Activated CD8-positive, alpha-beta memory T cell treated with anti-CD3 and anti-CD28 coated beads for 24 hours (primary cell): ENCODE measurements at places on chromosomes 7 and 10.

DNA sequence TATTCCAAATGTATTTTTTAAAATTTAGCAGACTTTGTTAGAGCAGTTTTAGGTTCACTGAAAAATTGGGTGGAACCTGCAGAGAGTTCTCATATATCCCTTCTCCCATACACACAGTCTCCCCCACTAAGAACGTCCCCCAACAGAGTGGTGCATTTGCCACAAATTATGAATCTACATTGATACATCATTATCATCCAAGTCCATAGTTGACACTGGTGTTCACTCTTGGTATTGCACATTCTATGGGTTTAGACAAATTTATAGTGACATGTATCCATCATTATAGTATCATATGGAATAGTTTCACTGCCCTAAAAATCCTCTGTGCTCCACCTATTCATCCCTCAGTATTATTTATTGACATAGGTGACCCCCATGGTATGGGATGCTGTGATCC lies 97.3 kb upstream of the AFAP1L2 start:
- no peak for DNase-seq

GRCh38 chr7:92560602-92561001 lies 29.6 kb downstream of the FAM133B start:
- DNase-seq = no peak

DNA sequence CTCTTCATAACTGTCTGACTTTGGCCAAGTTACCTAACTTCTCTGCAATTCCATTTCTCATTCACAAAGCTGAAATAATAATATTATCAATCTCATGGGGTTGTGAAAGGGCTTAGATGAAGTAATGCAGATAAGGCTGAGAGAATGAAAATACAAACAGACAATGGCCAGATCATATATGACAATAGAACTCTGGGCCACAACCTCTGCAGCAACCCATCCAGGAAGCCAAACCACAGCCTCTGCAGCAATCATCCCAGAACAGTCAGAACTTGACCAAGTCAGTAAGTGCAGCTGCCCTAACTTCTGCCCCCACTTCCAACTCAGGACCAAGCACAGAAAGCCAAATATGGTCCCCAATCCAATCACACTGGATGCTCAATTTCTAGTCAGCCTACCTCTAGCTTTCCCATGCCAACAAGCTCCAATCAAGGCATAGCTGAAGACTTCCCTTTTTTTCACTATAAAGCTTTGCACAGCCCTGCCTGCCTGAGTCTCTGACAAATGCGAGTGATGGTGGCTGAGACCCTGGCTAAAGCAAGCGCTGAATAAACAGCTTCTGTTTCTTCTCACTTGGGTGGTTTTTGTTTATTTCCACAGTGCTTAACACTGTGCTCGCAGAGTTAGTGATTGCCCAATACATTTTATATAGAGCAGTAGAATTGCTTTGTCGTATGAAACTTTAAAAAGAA lies 34.8 kb upstream of the TNPO3 start:
- peak; percentile 17 for DNase-seq

GRCh38 chr10:7407368-7408290 lies 3.2 kb downstream of the SFMBT2 start:
- DNase-seq = peak; percentile 78

GRCh38 chr7:41826641-41827040 lies 123.8 kb upstream of the INHBA start:
- no peak for DNase-seq

GRCh38 chr7:50387351-50387750 lies 62.8 kb downstream of the FIGNL1 start:
- no peak for DNase-seq

DNA sequence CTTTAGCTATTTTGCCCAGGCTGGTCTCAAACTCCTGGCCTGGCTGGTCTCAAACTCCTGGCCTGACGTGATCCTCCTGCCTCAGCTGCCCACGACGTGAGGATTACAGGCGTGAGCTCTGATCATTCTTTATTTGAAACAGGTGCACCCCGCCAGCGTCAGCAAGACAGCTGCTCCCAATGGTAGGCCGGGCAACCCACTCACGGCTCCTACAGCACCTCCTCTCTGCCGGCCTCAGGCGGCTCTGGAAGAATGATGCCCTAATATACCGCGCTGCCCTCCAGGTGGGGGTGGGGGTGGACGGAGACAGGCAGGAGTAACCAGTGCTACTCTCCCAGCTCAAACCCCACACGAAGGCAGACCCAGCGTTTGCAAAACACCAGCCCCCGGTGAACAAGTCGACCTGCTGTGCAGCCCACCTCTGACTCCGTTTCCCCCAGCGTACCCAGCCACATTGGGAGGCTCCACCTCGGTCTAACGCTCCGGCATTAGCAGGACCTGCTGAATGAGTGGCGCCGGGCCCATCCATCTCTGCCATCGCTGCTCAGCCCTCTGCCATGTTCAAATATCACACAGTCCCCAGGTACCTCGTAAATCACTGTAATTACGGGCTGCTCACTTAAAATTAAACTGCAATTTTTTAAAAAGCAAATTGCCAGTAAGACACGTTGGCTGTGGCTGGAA lies 148.6 kb downstream of the ELFN1 start:
- peak; percentile 48 for DNase-seq

- no peak for DNase-seq
These were observed 83.3 kb downstream of the PAX2 start for GRCh38 chr10:100828738-100829096.

GRCh38 chr10:79479283-79479909 lies 32.9 kb upstream of the EIF5AL1 start:
- no peak for DNase-seq

- DNase-seq = peak; percentile 52
These were observed 135.3 kb downstream of the ADARB2 start for GRCh38 chr10:1602037-1602484.

DNA sequence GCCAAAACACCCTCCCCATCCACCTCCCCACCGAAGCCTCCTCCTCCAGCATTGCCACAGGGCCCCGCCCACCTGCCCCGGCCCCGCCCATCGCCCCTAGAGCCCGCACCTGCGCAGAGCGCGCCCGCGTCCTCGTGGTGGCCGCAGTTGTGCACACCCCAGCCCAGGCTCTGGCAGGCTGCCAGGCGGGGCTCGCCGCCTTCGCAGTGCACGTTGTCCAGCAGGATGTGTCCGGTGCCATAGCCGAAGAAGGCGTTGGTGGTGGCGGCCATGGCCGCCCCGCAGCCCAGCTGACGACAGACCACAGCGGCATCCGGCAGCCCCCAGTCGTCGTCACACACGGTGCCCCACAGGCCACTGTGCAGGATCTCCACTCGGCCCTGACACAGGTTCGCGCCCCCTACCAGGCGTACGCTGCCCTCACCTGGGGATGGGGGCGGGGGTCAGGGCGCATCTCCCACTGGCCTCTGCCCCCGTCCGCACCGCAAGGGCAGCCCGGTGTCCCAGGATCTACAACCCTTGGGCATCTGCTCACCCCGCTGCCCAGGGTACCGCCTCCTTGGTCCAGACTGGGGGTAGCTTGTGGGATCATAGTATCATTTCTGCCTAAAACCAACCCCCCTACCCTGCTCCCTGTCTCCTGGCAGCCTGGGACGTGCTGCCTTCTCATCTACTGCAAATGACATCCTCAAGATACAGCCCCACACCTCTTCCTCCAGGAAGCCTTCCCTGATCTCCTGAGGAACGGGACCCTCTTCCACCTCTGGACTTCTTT lies 11.9 kb downstream of the SSC4D start:
- peak; percentile 93 for DNase-seq

GRCh38 chr10:31479752-31480151 lies 160.7 kb downstream of the ZEB1 start:
- no peak for DNase-seq

DNA sequence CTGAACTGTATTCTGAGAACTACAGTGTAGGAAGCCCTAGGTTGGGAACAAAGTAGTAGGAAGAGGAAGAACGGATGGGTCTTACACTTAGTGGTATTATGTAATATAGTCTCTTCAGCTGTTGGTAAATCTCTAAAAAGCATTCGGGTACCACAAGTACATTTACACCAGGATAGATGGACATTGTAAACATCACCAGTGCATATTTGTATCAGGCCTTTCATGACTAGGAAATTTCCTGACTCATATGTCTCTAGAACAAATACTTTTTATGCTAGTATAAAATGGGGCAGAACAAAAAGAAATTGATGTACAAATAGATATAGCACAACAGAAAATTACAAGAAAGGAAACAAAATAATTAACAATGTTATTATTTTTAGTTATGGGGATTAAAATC lies 21.5 kb upstream of the OR6B1 start:
- DNase-seq = no peak

DNA sequence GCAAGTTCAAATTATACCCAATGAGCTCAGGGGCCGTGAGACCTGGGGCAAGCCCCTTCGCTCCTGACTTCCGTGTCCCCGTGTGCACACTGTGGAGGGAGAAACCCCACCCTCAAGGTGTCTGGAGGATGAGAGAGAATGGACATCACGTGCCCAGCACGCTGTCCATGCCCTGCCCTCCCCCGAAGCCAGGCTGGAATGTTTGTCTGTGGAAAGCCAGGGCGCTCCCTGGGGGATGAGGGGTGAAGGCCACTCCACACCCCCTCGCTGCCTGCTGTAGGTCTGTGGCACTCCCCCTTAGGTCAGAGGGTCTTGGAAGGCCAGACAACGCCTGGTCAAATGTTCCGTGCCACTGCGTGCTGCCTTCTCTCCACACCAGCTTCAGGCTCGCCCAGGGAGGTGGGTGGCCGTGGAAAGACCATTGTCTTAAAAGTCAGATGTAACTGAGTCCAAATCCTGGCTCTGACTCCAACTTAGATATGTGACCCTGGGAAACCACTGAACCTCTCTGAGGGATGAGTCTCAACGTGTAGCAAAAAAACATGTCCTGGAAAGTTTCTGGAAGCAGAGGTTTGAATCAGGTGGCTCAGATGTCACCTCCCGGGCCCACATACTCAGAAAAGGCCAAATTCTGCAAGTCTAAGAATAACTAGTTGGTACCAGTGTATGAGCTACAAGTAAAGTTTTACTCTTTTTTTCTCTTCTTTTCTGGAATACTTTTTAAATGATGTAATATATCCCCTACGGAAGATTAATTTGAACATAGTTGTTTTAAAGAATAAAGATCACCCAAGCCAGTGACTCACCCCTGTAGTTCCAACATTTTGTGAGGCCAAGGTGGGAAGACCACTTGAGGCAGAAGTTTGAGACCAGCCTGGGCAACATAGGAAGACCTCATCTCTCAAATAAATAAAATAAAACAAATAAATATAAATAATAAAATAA lies 24.9 kb downstream of the RCC1L start:
- DNase-seq = no peak

DNA sequence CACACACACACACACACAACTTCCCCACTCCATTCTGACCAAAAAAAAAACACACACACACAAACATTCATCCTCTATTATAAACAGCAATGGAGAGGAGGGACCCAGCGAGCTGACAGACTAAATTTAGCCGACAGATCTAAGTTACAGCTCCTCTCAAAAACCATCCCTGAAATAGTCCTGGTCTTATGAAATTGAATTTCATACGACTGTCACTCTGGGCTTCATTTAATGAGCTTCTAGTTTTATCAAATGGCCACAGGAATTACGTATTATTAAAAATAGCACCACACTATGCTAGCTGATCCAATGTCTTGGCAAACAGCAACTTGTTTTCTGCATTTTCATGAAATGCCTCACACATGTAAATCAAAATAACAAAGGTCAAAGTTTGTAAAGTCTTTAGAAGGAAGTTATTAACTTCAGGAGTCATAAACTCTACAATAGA lies 131.3 kb upstream of the ASAH2 start:
- no peak for DNase-seq

DNA sequence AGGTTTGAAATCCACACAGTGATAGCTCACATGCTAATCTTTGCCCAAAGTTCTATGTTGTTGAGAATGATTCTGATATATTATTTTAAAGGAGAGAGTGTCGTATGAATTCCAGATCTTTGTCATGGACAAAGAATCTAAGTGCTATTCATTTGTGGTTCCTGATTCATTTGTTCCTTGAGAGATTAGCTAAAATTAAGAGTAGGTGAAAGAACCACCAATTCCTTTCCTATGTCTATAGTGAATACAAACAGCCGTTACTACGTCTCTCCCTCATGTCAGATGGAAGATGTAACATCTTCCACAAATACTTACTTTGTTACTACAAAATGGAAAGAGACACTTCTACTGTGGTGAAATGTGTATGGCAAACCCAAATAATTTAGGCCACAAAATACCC lies 3.3 kb upstream of the PLXDC2 start:
- no peak for DNase-seq

DNA sequence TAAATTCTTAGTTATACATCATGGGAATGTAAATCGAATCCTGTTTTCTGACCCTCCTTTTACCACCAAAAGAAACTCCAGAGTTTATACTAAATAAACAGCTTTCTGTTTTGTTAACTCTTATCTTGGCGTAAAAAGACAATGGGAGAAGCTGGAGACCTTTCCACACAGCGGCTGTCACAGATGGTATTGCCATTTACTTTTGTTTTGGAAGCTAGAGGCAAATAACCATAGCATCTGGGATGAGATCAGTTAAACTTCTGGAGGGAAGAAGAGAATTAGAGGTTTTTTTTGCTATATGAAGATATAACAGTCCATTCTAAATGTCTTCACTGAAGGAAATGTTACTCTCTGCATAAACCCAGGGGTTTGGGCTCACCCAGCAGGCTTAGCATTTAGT lies 258.9 kb downstream of the REEP3 start:
- no peak for DNase-seq

- DNase-seq = no peak
These were observed 92.9 kb downstream of the CPED1 start for GRCh38 chr7:121081327-121081936.

DNA sequence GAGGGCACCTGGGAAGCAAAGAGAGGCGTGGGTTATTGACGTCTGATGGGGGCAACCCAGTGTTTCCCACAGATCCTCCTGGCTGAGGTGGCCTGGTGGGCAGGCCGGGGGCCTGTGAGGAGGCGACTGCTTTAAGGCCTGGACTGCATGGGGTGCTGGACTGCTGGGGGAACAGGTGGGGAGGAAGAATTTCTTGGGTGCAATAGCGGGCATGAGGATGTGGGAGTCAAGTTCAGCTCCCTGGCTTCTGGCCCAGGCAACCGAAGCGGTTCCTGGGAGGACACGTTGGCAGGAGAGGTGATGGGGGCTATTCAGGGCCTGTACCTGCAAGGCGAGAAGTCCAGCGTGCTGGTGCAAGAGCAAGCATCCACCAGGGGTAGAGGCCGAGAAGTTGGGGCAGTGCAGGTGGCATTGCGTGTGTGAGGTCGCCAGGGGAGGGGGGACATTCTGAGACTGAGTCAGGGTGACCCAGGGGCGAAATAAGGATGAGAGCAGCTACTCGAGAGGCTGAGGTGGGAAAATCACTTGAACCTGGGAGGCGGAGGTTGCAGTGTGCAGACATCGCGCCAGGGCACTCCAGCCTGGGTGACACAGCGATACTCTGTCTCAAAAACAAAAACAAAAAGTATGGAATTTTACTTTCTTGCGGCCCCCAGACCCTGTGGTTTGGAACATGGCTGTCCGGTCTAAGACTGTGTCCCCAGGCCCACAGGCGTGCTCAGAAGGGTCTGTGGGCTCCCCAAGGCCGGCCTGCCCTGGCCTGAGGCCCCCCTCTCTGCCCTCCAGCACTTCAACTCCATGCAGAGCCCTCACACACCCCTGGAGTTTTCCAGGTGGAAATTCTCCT lies 53.6 kb upstream of the ELN start:
- DNase-seq = no peak

- DNase-seq = no peak
These were observed 248.0 kb downstream of the TNS3 start for GRCh38 chr7:47333959-47334358.
